ENCODE measurements at places on chromosomes 7 and 10. TPM values are rescaled to one million over a fixed set of nuclear protein-coding genes. Genes with fewer than 3 reads are reported as not detected.

GHRHR gene
- total RNA-seq: not detected

PDZD8 gene
- total RNA-seq: 23.7 TPM

ZPBP gene
- not detected for total RNA-seq

FAM237B gene
- not detected for total RNA-seq

PYROXD2 gene
- total RNA-seq: 22.9 TPM

HOXA10 gene
- not detected for total RNA-seq

AKR1C1 gene
- total RNA-seq: 79.3 TPM

SORCS1 gene
- total RNA-seq: not detected

DLD gene
- total RNA-seq: 54.2 TPM

ARHGAP22 gene
- total RNA-seq: 85.4 TPM

CCL24 gene
- total RNA-seq: not detected

NDUFA5 gene
- total RNA-seq: 30.4 TPM

AOAH gene
- not detected for total RNA-seq

ST8SIA6 gene
- not detected for total RNA-seq

LRRC18 gene
- total RNA-seq: not detected

ATOH7 gene
- total RNA-seq: not detected

MBLAC1 gene
- total RNA-seq: 2.3 TPM

ARHGAP21 gene
- 100 TPM for total RNA-seq

GSTO2 gene
- total RNA-seq: 4.6 TPM

ZSCAN25 gene
- 12.9 TPM for total RNA-seq

DGKB gene
- total RNA-seq: 0.13 TPM

AGBL3 gene
- total RNA-seq: 0.66 TPM

ANKRD16 gene
- total RNA-seq: 14.1 TPM

CPN1 gene
- not detected for total RNA-seq

NUTM2E gene
- not detected for total RNA-seq

SNX13 gene
- total RNA-seq: 43.7 TPM

RTKN2 gene
- total RNA-seq: 3.3 TPM

TUBAL3 gene
- total RNA-seq: not detected

BTBD16 gene
- total RNA-seq: not detected

HMX2 gene
- total RNA-seq: not detected

PKD2L1 gene
- total RNA-seq: not detected

SLC16A12 gene
- total RNA-seq: 0.33 TPM

UTF1 gene
- not detected for total RNA-seq

CCDC172 gene
- total RNA-seq: not detected

C10orf62 gene
- not detected for total RNA-seq

MKRN1 gene
- 76.5 TPM for total RNA-seq

MYOZ1 gene
- 0.20 TPM for total RNA-seq

NAT16 gene
- not detected for total RNA-seq

CALU gene
- total RNA-seq: 1,126 TPM

OR13A1 gene
- not detected for total RNA-seq
